Activated T-cell treated with anti-CD3 and anti-CD28 coated beads for 1 hour (primary cell): ENCODE measurements at places on chromosomes 6 and 20.

DNA sequence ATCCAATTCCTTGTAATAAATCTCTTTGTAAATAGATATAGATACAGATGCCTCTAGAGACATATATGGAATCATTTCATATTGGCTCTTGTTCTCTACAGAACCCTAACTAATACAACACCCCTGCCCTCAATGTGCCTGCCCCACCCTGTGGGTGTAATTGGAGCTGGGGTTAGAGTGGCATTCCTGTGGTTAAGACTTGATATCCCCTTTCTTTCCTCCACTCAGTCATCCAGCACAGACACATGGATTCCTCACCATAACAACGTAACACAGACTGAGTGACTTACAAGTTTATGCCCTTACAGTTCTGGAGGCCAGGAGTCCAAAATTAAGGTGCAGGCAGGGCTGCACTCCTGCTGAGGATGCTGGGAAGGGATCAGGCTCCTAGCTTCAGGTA lies 42.8 kb downstream of the C6orf118 start:
- DNase-seq = no peak

GRCh38 chr20:25286917-25287316 lies 39.0 kb downstream of the PYGB start:
- no peak for DNase-seq

DNA sequence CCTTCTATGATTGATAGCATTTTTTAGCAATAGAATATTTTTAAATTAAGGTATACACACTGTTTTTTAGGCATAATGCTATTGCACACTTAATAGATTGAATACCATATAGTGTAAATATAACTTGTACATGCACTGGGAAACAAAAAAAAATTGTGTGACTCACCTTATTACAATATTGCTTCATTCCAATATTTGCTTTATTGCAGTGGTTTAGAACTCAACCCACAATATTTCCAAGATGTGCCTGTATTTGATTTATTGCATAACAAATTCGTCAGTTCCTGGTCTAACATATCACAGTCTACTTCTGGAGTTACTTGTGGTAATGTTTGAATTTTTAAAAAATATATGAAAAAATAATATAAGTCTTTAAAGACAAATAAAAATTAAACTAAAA lies 41.9 kb upstream of the DEFB112 start:
- DNase-seq = no peak

- DNase-seq = no peak
These were observed 157.8 kb downstream of the MYO6 start for GRCh38 chr6:75906871-75907270.

DNA sequence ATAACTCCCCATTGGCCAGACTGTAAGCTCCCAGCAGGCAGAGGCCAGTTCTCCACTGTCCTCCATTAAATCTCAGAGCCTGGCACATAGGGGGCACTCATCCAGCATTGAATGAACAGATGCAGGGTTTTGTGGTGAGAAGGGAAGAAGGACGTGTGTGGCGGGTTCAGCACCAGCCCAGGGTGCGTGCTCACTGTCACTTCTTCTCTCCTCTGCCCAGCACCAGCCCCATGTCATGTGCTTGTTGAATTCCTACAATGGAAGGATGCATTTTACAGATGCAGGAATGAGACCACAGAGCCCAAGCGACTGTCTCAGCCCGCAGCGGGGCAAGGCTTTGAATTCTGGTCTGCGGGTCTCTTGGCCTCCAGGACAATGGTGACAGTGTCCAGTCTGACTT lies 149.9 kb downstream of the CEBPB start:
- DNase-seq = no peak
